ENCODE measurements at places on chromosomes 13 and 19.
A peak's percentile ranks its signal among the peaks of the same experiment; 100 is the strongest.

- no peak for DNase-seq
These were observed 65.6 kb upstream of the TDRD3 start for GRCh38 chr13:60331249-60332012.

- DNase-seq: no peak
These were observed 774.8 kb downstream of the GPC5 start for GRCh38 chr13:92173254-92173653.

GRCh38 chr13:94419304-94419924 is 60.1 kb downstream of the DCT start:
- DNase-seq: no peak

DNA sequence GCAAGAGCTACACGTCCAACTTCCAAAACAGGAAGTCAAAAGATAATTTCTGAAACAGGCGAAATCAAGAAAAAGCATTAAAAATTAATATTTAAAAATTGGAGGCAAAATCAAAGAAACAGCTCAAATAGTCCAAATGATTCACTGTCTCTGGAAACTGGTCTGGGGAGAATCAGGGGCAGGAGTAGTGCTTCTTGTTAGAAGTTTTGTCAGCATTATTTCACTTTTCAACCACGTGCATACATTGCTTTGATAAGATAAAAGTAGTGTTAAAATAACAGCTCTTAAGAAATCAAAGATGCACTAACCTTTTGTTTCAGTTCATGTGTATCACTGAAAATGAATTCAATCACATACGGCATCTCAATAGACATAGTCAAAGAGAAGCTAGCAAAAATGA is 53.8 kb downstream of the PARP4 start:
- DNase-seq: no peak

DNA sequence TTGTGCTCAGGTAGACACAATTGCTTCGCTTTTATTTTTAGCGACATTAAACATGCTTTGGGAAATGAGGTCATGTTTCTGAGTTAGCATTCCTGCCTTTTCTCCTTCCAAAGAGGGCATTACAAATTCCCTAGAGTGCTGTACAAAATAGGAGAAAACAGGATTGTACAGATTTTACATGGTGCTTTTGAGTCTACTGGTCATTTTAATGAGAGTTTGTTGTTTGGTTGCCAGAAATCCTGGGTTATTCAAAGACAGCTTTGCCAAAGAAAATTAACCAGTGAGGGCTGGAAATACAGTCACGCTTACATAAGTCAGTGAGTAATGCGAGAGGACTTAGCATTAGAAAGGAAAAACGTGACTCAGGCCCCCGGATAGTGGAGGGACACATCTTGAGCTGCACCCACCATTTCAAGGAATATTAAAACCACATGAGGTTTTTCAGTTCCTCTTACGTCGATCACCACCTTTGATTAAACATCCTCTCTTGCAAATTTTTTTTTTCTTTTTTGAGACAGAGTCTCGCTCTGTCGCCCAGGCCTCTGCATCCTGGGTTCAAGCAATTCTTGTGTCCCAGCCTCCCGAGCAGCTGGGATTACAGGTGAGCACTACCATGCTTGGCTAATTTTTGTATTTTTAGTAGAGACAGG is 55.4 kb downstream of the SACS start:
- DNase-seq: peak; percentile 61

DNA sequence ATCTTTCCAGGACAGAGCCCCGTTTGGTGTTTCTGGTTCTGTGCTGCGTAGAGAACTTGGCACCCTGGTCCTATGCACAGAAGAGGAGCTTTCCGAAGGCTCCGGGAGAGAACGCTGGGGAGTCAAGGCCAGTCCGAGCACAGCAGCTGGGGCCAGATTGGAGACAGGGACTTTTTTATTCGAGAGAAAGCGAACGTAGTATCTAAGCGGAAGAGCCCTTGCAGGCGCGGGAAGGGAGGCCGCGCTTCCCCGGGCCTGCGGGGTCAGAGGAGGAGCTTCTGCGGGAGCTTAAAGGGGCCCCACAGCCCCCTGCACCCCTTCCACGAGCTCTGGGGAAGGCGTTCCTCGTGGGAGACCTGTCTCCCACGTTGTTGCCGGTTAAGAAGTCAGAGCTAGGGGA is 48.6 kb upstream of the ARHGEF7 start:
- DNase-seq: no peak

DNA sequence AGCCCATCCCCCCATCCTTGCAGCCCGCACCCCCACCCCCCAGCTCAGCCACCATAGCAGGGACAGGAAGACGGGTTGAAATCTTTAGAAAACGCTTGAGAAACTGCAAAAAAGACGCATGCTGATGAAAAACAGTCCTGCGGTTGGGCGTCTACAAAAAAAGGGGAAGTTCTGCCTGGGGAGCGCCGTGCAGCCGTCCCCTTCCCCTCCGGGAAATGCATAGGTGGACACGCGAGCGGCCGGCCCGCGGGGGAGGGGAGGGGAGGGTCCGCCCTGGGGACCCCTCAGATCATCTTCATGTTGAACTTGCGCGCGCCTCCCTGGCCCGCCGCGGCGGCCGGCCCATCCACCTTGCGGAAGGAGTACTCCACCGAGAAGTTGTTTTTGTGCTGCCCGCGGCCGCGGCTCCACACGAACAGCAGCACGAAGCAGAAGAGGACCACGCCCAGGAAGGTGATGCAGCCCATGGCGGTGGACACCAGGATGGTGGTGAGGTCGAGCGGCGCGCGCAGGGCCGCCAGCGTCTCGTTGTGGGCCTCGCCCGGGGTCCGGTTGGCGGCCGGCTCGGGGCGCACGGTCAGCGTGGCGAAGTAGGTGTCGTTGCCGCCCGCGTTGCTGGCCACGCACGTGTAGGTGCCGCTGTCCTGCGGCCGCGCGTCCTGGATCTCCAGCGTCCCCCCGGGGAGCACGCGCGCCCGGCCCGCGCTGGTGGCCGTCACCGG is 7.9 kb upstream of the PEAK3 start:
- peak; percentile 83 for DNase-seq

DNA sequence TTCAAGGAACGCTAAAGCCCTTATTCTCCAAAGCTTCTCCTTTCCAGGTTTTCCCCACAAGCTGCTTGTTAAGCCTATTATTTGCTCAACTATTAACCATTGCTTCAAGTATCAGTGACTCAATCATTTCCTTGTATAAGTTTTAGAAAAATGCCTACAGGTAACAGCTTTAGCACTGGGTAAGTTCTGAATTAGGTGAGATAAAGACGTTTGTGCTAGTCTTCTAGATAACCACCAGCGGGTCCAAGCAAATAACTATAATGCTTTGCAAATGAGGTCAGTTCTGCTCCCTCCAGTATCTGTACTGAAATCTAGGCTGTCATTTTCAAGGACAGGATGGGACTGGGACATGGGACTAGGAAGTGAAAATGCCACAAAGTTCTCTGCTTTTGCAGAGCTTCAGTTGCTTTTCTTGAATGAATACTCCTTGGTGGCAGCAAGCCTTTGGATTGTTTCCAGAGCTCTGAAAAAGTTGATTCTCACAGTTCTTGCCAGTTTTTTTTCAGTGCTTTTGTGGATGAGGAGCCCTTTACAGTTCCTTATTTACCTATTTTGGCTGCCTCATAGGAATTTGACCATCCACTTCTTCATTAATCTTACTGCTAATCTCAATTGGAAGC is 1487.7 kb downstream of the EFNB2 start:
- DNase-seq: no peak

DNA sequence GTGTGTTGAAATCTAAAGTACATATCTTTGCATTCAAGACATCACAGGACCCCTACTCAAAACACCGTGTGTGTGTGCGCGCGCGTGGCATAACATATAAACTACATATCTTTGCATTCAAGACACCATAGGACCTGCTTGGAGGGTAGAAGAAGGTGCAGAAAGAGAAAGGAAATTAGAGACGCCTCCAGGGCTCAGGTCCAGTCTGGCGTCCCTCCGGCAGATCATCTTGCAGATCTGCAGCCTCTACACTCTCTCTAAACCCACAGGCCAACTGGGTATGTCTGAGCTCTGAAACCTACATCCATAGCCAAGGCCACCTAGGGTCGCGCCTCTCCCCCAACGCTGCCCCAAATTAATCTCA is 659 bp upstream of the PAFAH1B3 start:
- DNase-seq: no peak

- no peak for DNase-seq
These were observed 220.9 kb downstream of the TEX29 start for GRCh38 chr13:111541345-111541744.

DNA sequence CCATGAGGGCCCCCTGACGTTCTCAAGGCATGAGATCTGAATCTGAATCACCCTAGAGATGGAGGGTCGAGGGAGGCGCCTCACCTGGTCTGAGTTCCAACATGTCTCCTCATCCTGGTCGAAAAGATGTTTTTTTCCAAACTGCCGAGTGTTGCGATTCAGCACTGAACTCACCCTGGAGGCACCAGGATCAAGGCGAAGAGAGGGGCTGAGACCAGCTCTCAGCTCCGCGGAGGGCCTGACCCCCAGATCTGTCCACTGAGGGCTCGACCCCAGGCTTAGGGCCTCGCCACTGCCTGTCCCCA is 555 bp downstream of the NR2C2AP start:
- no peak for DNase-seq

- DNase-seq: no peak
These were observed 518 bp downstream of the KLF2 start for GRCh38 chr19:16325161-16325527.

GRCh38 chr19:2191456-2192310 is 27.9 kb downstream of the DOT1L start:
- no peak for DNase-seq

DNA sequence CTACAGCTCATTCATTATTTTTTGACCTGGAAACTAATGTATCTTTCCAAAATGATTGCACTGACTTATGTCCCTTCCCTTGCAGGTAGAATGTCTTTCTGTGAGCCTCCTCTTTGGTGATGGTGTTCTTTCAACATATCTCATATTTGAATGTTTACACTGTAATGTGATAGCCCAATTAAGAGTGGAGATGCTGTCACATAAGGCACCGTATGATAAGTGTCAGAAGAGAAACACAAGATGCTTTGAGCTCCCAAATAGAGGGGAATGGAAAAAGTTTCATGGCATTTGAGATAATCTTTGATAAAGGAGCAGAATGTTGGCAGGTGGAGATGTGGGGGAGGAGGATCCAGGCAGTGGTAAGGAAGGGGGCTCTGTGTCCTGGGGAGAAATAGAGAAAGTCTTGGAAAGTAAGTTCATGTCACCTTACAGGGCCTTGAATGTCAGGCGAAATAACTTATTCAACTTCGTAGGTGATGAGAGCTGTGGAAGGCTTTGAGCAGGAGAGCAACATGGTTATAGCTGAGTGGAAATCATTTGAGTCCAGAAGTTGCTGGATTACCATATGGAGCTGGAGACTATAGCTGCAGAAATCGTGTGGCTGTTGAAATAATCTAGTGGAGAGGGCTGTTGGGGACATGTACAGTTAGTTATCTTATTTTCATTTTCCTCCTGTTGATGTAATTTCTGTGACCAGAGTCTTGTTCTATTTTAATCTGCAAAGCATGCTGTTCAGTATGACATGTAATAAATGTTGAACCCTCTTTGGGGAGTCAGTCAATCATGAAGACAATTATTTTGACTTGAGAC is 10.3 kb upstream of the RNF113B start:
- DNase-seq: no peak

- DNase-seq: no peak
These were observed 111.0 kb downstream of the MRPL57 start for GRCh38 chr13:21287331-21287907.

DNA sequence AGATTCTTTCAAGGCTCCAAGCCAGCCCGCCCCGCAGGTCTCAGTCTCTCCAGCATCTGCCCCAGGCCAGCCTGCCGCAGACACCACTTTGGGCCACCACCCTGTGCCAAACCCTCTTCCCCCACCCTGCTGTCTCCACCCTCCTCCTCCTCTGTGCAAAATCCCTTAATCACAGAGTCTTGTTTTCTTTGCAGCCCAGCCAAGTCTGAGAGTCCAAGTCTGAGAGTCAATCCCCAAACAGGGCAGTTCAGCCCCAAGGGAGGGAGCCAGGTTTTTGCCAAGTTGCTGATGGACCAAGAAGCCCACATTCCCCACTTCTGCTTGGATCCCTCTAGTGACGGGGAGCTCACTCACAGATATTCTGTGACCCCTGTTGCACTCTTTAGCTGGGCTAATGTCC is 3.1 kb downstream of the ADAMTS10 start:
- DNase-seq: no peak

DNA sequence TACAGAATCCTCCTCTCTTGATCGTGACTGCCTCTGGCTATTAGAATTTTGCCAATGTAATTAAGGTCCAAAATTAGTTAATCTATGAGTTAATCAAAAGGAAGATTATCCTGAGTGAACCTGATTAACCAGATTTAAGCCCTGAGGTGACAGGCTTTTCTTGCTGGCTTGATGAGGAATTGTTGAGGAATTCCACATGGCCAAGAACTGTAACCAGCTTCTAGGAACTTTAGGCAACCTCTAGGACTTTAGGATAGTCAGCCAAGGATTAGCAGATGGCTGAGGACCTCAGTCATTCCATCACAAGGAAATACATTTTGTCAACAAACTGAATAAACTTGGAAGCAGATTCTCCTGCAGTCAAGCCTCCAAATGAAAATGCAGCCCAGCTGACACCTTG is 84.8 kb downstream of the STOML3 start:
- DNase-seq: no peak

GRCh38 chr13:109834973-109835720 is 48.8 kb upstream of the IRS2 start:
- DNase-seq: no peak

DNA sequence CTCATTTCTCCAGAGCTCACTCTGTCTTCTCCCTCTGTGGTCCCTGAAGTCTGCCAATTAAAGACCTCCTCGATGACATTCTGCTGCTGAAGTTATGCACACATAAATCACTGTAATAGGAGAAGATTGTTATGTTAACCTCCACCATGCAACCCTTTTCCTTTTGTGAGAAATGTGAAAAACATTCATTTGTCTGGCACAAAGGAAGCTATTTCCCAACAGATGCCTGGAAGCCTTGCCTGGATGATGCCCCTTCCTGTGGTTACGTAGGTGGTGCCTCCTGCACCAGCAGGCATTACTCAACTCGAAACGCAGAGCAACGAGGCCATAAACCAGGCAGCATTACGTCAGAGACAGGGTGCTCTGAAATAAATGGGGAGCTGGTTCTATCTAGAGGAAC is 327.4 kb upstream of the ZNF507 start:
- no peak for DNase-seq

DNA sequence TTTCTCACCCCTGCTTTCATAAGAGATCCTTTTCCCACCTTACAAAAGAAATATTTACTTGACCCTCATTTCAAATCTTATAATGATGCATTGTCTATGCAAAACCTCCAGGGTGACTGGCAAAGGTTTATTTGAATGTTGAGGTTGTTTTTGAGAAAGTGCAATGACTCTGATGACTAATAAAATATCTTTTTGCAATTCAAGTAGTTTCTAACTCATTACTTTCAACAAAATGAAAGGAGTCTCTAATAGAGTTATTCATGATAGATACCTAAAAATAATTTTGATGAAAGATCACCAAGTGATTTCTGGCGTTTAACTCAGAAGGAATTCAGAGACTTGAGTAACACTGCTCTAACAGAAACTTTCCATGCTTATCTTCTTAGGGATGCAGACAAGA is 144.2 kb downstream of the FOXO1 start:
- DNase-seq: no peak

GRCh38 chr19:34502582-34503411 is 21.2 kb downstream of the WTIP start:
- no peak for DNase-seq
